ENCODE measurements at places on chromosomes 1 and 21.
A peak's percentile ranks its signal among the peaks of the same experiment; 100 is the strongest.

GRCh38 chr1:201362906-201363305 lies 14.6 kb downstream of the TNNT2 start:
- no peak for DNase-seq

GRCh38 chr1:196951711-196952394 lies 8.3 kb downstream of the CFHR2 start:
- no peak for DNase-seq

DNA sequence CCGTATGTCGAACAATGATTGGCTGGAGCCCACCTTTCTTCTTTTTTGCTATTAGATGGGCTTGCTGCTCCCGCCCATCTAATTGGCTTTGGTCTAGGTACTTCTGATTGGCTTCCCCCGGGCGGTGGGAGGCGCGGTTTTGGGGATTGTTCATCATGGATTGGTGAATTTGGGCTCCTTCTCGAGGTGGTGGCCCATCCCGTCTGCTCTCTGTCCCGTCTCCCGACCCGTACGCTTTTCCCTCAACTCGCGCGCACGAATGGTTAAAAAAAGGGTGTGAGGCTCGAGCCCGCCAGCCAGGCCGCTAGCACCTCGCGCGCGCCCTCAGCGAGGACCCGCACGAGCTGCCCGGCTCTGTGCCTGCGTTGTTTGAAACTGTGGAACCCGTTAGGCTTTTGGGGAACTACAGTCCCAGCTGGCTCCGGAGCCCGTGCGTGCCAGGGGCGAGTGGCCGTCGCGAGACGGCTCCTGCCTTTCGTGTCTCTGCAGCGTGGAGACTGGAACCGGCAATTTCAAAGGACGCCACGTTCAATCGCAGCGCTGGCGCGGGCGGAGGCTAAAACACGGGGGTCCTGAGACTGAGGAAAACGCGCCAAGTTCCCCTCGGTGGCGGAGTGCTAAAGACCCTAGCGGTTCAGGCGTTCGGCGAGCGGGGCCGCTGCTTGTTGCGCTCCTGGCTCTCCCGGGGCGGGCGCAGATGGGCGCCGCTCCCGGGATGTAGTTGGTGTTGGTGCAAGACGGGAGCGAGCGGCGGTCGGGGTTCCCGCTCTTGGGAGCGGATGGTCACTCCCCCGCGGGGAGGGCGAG lies at the start of gene USP1:
USP1 (plus strand) TSS at position 584 of the 807 bp plus-strand sequence. CDS start 2,819 bp downstream, outside the sequence.
- peak; percentile 99 for DNase-seq

DNA sequence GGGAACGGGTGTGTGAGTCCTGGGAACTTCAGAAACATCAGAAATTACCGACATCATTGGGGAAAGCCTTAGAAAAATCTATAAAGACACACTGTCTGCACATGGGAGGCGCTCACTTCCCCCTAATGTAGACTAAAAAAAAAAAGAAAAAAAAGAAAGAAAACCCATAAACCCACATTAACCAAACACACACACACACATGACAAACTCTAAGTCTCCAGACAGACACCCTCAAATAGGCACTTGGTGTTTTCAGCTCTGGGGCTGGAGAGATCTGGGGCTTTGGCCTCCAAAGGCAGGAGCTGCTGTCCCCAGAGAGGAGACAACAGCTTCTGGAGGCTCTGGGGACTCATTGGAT lies 13.2 kb upstream of the SDHB start:
- peak; percentile 90 for DNase-seq

- peak; percentile 52 for DNase-seq
These were observed 22.6 kb downstream of the CASP9 start for GRCh38 chr1:15501208-15502032.

DNA sequence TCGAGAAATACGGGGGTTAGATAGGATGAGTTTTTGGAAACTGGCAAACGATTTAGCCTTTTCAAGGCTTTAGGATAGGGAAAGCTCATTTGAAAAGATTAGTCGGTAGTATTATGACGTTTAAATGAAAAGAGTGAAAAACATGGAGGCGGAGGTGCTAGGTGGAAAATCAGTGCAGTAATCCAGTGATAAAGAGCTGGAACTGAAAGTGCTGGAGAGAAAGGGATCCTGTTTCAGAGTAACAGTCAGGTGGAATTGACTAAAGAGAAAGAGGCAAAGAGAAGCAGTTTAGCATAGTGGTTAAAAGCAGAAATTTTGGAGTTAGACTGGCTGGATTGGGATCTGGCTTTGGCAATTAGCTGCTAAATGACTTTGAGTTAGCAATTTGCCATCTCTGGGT lies 945 bp downstream of the WDR3 start:
- DNase-seq = no peak

GRCh38 chr1:16307222-16307621 lies 45.1 kb downstream of the FBXO42 start:
- no peak for DNase-seq

DNA sequence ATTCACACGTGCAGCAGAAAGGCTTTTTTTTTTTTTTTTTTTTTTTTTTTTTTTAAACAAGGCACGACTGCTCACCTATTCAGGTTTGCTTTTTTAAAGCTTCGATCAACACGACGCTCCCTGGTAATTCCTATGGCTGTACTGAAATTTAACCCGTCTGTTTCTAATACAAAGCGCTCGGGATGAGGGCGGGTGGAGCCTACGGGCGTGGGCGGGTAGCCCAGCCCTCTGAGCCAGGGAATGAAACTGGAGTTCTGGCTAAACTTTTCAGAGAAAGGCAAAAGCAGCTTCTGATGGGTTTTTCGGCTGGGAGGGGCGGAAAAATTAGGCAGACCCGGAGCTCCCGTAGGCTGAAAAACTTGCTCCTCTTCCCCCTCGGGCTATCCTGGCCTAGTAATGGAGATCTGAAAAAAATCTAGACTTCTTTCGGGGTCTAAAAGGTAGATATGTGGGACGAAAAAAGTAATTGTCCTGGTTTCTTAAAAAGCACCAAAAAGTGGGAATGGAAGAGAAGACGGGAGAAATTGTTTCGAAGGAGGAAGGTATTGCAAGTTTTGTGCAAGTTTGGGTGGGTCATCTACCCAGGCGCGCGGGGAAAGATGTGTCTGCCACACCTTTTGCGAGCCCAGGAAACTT lies 7.4 kb downstream of the NR5A2 start:
- no peak for DNase-seq

DNA sequence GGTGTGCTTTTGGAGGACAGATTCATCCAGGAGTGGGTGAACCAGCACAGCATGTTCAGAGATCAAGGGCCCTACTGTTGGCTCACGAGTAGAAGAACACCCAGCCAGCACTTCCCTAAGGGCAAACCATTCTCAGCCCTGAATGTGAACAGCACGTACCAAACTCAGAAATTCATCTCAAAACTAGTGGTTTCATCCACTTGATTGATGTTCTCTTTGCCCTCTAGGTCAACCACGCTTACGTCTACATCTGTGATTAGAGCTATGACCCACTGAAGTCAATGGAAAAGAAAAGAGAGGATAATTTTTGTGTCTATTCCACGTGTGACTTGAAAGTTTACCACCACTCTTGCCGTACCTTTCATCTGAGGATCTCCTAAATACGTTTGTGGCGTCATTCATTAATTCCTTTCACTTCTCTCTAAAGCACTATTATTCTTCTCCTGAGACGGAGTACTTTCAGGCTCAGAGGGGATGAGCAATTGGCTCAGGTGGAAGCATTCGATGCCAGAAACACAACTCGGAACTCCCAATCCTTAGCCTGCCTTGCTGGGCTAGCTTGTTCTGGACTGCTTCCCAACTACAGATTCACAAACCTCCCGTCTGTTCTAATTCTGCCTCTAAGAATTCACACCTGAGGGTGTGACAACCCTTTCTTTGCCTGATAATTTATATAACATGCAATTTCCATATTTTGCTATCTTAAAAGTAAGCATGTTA lies 57.3 kb upstream of the HIVEP3 start:
- DNase-seq = no peak

DNA sequence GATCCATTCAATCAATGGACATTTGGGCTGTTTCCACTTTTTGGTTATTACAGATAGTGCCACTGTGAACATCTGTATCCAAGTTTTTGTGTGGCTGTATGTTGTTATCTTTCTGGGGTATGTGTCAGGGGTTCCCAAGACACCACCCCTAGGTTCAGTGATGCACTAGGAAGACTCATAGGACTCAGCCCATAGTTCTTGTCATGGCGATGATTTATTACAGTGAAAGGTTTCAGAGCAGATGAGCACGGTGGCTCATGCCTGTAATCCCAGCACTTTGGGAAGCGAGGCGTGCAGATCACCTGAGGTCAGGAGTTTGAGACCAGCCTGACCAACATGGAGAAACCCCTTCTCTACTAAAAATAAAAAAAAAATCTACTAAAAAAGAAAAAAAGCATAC lies 64.1 kb downstream of the MAN1C1 start:
- DNase-seq = no peak

- DNase-seq = no peak
These were observed 27.2 kb downstream of the RCC2 start for GRCh38 chr1:17412093-17412870.

DNA sequence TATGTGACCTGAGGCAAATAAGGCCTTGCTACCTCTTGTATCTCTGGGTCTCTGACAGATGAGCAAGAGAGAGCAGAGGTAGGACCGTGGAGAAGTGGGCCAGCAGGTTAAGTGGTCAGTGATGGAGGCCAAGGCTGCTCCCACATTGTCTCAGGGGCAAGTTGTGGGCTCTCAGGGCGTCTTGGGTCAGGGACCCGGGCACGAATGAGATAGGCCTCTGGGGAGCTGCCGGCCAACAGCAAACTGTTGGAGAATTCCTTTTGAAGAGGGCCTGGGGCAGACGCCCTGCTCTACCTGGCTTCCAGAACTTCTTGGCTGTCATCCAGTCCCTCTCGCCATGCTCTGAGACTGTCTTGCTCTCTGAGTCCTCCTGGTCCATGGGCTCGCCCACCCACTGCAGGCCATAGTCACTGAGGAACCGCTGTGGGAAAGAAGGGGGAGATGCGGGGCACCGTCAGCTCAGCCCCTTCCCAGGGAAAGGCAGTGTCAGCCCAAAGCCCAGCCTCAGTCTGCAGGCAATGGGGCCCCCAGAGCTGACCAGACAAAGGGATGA lies 12.4 kb downstream of the UBXN11 start:
- DNase-seq = no peak

GRCh38 chr1:2894381-2895041 lies 93.0 kb upstream of the TTC34 start:
- DNase-seq = no peak

DNA sequence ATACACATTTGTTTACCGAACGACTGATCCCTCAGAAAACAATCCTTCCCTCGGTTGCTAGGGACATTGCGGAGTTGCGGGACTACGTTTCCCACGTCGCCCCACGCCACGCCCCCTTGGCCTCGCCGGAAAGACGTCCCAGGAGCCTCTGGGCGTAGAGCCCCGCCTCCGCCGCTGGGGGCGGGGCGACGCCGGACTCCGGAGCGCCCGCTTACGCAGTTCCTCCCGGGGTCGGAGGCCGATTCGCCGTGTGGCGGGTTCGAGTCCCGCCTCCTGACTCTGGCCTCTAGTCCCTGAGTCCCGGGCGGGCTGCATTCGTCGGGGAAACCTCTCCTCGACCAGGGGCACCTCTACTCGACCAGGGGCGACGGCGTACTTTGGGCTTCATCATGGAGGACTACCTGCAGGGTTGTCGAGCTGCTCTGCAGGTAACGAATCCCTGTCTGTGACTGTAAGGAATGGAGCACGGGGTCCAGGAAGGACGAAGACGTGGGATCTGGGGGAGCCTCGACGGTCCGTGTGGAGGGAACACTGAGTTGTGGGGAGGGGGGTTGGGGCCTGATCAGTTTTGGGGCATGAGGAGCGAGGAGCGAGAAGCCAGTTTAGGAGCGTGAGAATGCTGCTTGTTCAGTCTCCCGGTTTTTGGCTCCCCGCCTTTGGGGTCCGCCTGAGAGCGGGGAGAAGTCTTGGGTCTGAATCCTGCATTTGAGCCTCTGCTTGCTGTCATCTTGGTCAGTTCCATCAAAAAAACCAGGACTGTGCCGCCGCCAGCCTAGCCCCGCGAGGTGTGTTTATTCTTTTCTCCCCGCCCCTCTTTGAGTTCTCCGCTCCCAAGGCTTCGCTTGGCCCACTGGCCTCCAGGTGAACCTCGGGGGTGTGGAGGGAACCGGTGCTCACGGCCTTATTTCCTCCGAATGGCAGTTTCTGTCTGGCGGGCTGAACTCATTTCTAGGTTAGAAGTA lies at the start of gene PRUNE1:
PRUNE1 (plus strand) TSS at position 206 of the 962 bp plus-strand sequence; CDS start at position 390, 184 bp downstream.
- peak; percentile 86 for DNase-seq

- DNase-seq = no peak
These were observed 104.9 kb upstream of the SOD1 start for GRCh38 chr21:31554511-31555022.

DNA sequence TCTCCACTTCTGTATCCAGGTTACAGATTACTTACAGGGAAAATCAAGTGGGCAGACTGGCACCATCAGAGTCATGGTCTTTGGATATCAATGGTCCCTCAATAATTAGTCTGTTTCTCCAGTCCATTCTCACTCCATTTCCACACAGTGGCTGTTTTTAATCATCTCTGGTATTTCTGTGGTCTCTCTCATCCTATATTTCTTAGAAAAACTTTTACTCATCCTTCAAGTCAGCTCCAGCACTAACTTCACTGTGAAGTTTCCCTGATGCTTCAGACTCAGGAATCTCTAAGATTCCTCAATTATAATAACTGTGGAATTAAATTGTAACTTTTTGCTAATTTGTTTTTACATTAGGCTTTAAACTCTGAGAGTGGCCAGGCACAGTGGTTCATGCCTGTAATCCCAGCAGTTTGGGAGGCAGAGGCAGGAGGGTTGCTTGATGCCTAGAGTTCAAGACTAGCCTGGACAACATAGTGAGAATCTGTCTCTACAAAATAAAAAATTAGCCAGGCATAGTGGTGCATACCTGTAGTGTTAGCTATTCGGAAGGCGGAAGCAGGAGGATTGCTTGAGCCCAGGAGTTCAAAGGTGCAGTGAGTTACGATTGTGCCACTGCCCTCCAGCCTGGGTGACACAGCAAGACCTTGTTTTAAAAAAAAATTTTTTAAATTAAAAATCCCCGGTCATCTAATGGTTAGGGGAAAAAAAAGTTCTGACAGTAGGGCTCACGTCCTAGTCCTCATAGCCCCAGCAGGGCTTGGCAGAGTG lies 10.6 kb downstream of the CD160 start:
- DNase-seq = no peak

- DNase-seq = no peak
These were observed 803.7 kb downstream of the NCAM2 start for GRCh38 chr21:21801921-21802320.

- DNase-seq = peak; percentile 12
These were observed 5.8 kb downstream of the VWA1 start for GRCh38 chr1:1441002-1441888.

- no peak for DNase-seq
These were observed 371.2 kb downstream of the RRAGC start for GRCh38 chr1:38488162-38488898.

DNA sequence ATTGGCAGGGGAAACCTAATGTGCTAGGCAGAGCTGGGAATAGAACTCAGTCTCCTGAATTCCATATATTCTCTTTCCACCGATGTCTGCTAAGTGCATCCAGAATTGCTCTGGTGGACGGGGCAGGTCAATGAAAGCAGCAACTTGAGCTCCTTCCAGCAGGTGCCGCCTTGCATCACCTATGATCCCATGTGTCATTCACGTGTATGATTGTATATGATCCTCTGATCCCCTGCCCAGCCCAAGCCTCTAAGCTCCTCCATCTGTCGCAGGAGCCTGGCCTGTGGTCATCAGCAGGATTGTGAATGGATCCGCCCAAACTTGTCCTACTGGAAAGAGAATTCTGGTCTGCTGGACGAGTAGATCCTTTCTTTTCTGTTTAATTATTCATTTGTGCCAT lies 13.1 kb downstream of the ACTA1 start:
- DNase-seq = no peak

GRCh38 chr1:160429702-160430535 lies 29.6 kb downstream of the VANGL2 start:
- no peak for DNase-seq

GRCh38 chr1:5881526-5882222 lies 110.6 kb downstream of the NPHP4 start:
- DNase-seq = no peak

GRCh38 chr1:62070384-62071011 lies 124.2 kb upstream of the L1TD1 start:
- peak; percentile 25 for DNase-seq

Measured in AML-193 (cell line).